Hematopoietic multipotent progenitor cell (in vitro differentiated cells): ENCODE measurements at places on chromosomes 2 and 18. TPM values are rescaled to one million over a fixed set of nuclear protein-coding genes. Genes with fewer than 3 reads are reported as not detected.

- DNase-seq, result no peak
Observed at GRCh38 chr2:233081731-233082221, 21.6 kb downstream of the INPP5D start.

GRCh38 chr2:186531257-186531775, 45.3 kb downstream of the ZC3H15 start:
- no peak for DNase-seq

DNA sequence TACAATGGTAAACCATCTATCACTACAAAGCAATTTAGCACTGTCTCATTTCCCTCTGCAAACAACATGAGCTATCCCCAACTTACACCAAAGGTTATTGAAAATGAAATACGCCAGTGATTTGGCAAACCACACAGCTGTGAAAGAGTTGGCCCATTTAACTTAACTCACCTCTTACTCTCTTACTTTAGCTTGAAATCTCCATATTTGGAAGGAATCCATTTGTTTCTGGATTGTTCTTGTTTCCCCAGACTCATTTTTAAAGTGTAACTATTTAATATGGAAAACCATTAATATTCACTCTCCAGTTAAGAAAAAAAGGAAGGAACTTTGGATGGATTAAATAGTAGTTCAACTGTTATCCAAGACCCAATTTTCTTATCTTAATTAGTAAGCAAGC, 93.7 kb upstream of the TRIB2 start:
- DNase-seq, result no peak

- DNase-seq, result no peak
Observed at GRCh38 chr2:12119841-12120240, 373.4 kb downstream of the LPIN1 start.

The QPCT gene
- 2.4 TPM for total RNA-seq

The KRTCAP3 gene
- 2.2 TPM for total RNA-seq

GRCh38 chr2:121346859-121347258, 61.9 kb upstream of the TFCP2L1 start:
- no peak for DNase-seq

- no peak for DNase-seq
Observed at GRCh38 chr2:15941481-15941850, 1.1 kb downstream of the MYCN start.

DNA sequence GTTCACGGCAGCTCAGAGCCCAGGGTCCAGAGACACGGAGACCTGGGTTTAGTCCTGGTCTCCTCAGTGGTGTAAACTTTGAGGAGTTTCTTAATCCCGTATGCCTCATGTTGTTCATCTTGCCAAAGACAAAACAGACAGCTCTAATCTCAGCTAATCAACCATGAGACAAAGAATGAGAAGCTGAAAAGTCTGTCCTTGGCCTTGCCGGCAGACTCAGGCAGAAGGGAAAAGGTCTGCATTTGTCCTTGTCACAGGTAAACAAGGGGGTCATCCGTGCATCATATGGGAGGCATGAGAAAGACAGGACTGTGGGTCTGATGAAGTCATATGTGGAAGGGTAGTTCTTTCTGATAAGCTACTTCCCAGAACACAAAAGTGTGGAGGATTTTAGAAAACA, 1.8 kb upstream of the ARMC9 start:
- no peak for DNase-seq

The ALK gene
- total RNA-seq, result under 0.01 TPM

DNA sequence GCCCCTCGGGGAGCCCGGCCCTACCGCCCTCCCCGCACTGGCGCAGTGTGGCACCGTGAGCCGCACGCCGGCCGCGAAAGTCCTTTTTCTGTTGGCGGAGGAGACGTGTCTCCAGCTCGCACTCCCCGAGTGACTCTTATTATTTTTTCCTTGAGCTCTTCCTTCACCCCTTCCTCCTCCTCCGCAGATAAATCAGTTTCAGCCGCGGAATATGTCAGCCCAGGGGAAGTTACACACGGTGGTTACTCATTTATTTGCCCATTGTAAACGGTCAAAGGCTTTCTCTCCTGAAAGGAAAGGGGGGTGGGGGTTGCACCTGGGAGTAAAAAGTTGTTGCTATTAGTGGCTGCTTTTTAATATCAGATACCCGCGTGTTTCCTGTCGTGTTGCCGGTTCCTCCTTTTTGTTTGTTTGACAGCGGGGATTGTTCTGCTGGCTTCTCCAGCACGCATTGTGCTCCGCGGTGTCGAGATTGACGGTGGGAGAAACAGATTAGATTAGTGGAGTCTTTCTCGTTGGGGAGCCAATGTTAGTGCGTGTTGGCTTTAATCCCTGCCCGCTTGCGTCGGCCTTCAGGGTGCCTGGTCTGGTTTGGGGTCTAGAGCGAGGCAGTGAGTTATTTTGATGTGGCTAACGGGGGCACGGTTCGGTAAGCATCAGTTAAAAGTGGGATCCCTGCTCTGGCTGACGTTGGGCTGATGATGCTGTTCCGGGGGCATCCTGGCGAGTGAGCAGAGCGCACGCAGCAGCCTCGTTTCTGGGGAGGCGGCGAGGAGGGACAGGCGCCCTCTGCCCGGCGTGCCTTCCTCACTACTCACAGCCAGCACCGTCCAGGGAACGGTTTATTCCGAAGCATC, 1.6 kb downstream of the CRIM1 start:
- DNase-seq, result no peak

DNA sequence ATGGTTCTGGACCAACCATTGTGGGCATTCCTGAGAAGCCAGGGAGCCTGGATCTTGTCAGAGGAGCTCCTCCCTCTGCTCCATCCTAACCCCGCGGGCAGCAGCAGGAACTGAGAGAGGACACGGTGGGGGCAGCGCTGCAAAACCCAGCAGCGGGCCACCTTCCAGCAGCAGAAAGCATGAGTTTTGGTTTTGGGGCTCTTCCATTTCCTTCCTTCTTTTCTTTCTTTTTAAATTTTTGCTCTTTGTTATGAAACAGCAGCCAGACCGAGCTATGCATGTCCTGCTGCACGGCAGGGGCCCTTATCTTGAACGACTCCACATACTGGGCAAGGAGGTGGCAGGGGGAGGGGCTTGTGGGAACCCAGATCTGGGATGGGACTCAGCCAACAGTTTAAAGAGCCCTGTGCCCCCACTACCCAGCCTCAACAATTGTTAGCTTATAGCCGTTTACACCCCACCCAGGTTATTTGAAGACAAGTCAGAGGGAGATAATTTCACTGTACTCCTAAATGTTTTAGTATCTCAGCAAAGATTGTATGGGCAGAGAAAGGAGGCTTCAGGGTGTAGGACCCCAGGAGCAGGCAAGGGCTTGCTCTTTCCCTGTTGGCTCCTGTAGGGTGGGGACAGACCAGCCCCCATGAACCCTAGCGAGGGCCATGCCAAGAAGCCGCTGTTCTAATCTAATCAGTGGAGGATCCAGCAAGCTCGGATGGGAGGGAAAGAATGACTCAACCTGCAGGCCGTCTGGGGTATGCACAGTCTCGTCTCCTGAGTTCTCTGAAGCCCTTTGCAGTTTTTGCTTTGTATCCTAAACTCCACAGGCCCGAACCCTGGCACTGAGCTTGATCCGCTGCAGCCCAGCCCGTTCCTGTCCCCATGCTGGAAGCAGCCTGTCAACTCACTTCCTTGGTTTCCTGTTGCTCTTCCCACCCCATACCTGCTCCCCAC, 75.3 kb downstream of the LRRFIP1 start:
- DNase-seq, result no peak

The ANKRD29 gene
- under 0.01 TPM for total RNA-seq

The LINC00305 gene
- total RNA-seq, result not detected

The CAPN14 gene
- 1.9 TPM for total RNA-seq

DNA sequence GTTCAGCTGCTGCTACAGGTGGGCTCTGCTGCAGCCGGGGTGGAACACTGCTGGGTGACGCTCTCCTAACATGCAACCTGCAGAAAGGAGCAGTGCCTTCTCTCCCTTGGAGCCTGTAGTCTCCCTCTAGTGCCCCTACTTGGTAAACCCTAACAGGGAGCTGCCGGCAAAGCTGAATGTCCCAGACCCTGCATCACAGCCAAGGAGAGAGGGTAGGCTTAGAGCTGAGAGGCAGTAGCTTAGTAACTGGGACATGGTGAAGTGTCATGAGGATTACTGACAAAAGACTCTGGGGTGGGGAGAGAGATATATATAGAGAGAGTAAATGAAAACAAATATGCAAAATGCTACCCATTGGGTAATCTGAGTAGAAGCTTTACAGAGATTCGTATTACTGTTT, 9.9 kb downstream of the NCAPH start:
- DNase-seq, result no peak

GRCh38 chr18:50284255-50284885, 3.0 kb upstream of the MBD1 start:
- DNase-seq, result no peak

GRCh38 chr2:69278366-69278765, 108.7 kb downstream of the GFPT1 start:
- peak; percentile 25 for DNase-seq

- DNase-seq, result no peak
Observed at GRCh38 chr18:9449600-9450414, 25.5 kb upstream of the RALBP1 start.

GRCh38 chr2:228016402-228016801, 145.0 kb downstream of the DAW1 start:
- no peak for DNase-seq

DNA sequence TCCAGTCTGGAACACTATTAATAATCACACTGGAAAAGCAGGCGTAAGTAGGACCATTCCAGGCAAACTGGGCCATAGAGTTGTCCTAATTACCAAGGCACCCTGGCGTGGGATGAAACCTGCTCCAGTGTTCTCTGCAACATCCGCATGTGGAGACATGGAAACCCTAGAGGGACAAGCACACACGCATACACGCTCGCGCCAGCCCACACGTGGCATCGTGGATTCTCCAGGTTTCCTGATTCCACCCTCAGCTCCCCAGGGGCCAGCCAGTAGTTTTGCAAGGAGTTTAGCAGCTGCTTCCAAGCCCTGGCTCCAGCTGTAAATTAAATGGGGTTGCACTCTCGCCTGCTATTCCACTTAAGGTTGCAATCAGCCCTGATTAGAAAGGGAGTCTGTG, 127.7 kb downstream of the DYSF start:
- DNase-seq, result no peak

DNA sequence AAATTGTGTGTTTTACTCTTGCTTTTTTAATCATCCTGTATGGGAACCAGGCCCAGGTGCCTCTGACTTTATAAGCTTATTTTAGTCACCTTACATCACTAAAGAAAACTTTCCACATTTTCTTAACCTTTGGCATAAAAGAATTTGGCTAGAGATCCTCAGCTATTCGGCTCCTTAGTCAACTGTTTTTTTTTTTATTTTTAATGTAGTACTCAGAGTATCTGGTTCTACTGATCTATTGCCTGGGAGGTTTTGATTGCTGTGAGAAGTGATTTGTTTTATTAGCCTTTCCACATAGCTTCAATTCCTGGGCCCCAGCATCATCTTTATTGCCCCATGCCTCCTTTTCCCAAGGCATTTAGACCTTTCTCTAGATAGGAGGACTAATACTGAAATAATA, 121.0 kb downstream of the MYO1B start:
- DNase-seq, result no peak

The TGIF1 gene
- total RNA-seq, result 56.0 TPM

DNA sequence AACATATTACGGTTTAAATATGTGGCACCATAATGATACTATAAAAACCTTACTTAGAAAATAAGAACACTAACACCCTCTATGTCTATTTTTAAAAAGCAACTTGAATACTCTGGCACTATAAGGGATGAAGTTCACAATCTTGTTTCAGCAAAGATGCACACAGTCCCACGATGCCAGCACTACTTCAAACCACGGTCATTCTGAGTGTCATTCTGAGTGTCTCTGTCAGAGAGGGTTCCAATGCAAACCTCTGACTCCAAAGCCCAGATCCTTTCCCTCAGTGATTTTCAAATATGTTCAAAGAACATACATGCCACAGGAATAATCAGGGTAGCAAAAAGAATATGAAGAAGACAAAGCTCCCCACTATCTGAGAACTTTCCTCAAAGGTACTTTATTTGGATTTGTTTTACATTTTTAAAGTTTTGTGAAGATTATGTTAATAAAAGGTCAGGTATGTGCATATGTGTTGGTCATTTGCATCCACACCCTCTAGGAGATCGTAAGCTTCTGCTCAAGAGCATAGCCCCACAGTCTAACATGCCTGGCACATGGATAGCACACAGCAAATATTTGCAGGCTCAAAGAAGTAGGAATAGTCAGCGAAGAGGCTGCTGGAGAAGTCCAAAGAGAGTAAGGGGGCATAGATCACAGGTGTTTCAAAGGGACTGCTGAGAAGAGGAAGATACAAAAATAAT, 127.6 kb downstream of the DYM start:
- no peak for DNase-seq

DNA sequence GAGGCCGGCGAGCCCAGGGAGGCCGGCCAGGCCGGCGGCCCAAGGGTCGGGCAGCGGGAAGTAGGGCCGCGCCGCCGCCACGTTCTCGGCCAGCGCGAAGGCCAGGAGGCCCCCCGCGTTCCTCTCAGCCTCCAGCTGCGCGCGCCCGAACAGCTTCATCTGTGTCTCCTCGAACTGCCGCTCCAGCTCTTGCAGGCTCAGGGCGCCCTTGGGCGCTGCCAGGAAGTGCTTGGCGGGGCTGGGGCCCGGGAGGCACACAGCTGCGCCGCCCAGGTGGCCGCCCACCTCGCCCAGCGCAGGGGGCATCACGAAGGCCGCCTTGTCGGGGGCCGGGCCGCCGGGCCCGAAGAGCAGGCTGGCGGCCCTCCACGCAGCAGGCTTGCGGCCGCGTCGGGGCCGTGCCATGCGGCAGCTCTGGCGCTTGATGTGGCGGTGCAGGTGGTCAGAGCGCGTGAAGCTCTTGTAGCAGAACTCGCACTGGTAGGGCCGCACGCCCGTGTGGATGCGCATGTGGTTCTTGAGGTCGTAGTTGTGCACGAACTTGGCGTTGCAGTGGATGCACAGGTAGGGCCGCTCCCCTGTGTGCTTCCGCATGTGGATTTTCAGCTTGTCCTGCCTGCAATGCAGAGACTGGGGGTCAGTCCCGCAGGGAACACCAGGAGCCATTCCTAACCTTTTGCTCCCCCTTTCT, 99.0 kb upstream of the SMAD2 start:
- DNase-seq, result no peak

The TGFA gene
- 0.27 TPM for total RNA-seq

The CHRNG gene
- not detected for total RNA-seq

The CCBE1 gene
- total RNA-seq, result under 0.01 TPM

- no peak for DNase-seq
Observed at GRCh38 chr2:182187130-182187529, 201.5 kb downstream of the PPP1R1C start.

- no peak for DNase-seq
Observed at GRCh38 chr2:157699009-157699408, 70.3 kb upstream of the ACVR1C start.

GRCh38 chr2:64328415-64328722, 125.6 kb upstream of the LGALSL start:
- DNase-seq, result no peak

- DNase-seq, result no peak
Observed at GRCh38 chr2:120984452-120985173, 248.9 kb downstream of the GLI2 start.

GRCh38 chr2:85741833-85742455, 11.8 kb upstream of the ATOH8 start:
- no peak for DNase-seq
